Breast epithelium (tissue), 4 donors: ENCODE measurements at places on chromosomes 2 and 18.

- DNase-seq: no peak
Measured at GRCh38 chr2:175836361-175836760, 165.7 kb downstream of the LNPK start.

- DNase-seq: no peak
Measured at GRCh38 chr2:176814740-176815367, 397.7 kb upstream of the HNRNPA3 start.

DNA sequence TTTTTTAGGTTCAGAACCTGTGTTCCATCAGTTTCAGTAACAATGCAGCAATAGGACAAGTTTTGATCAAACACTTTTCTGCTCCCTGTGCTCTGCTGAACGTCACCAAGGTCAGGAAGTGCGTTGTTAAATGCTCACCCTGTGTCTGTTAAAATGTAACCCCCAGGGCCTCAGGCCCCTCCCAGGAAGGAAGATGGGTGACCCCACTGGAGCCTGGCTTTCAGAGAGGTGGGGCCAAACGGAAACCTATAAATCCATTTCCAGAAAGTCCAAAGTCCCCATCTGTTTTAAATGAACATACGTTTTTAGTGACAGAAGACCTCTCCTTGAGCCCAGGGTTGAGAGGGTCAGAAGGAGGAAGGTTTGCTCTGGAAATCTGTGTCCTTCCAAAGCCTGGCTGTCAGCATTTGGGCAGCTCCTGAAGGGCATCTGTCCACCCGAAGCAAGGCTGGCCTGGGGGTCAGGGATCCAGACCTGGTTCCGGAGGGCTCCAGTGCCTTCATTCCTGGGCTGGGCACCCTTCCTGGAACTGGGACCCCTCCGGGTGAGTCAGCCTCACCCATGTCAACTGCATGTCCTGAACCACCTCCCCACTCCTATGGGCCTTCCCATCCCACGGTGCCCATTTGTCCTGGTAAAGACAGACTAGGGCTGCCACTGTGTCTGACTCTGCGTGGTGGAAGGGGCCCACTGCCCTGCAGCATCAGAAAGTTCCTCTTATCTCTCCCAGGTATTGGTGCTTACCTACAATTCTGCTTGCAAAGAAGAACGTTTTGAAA lies 117.4 kb upstream of the COPS8 start:
- no peak for DNase-seq

- no peak for DNase-seq
Measured at GRCh38 chr2:13034861-13035260, 318.1 kb downstream of the TRIB2 start.

- DNase-seq: no peak
Measured at GRCh38 chr2:119821266-119821665, 61.5 kb downstream of the PTPN4 start.

GRCh38 chr2:43143756-43144155 lies 82.7 kb downstream of the ZFP36L2 start:
- DNase-seq: no peak

GRCh38 chr2:13102397-13103063 lies 385.8 kb downstream of the TRIB2 start:
- DNase-seq: no peak

GRCh38 chr2:159941729-159942128 lies 120.7 kb downstream of the PLA2R1 start:
- DNase-seq: no peak

DNA sequence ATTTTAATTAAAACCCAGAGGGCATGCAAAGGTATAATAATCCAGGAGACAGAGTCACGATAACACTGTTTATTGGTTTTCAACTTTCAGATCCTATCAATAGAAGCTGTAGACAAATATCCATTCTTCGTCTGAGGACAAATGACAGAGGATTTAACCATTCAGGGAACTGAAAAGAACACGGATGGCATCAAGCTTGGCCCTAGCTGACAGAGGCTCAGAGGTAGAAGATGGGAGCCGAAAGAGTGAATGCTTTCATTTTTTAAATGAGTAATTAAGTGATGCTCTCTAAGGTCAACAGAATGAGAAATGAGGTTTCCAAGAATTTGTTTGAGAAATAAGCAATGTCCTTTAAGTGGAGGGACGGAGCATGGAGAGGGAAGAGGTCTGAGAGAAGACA lies 62.1 kb downstream of the BCL2 start:
- DNase-seq: no peak

- no peak for DNase-seq
Measured at GRCh38 chr2:173239644-173240043, 115.0 kb upstream of the CDCA7 start.

- no peak for DNase-seq
Measured at GRCh38 chr2:70091816-70092215, 4.5 kb downstream of the PCBP1 start.

DNA sequence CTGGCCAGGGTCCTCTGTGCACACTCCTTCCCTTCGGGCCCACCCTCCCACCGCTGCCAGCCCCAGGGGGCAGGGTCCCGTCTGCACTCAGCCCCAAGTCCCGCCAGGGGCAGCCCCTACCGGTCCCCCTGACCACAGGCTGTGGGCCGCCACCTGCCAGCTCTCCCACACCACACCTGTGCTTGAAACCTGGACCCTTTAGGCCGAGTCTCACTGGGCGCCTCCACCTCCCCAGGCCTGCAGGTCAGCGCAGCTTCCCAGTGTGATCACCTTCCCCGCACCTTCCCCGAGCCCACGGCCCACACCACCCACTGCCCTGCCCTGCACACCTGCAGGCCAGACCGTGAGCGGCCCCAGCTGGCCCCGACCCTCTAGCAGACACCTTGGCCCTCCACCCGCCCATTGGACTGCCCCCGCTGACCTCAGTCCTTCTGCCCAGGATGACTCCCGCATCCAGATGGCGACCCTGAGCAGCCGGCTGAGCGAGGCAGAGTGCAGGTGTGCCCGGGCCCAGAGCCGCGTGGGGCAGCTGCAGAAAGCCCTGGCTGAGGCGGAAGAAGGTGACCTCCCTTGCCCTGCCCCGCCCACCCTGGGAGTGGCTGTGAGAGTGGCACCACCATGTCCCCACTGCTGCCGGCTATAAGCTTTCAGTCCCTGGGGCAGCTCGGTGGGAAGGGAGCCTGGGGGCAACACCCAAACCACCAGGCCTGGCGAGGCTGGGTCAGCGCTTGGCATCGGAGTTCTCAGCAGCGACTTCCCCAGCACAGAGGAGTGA lies 31.3 kb upstream of the SNED1 start:
- DNase-seq: no peak

GRCh38 chr2:100289020-100289419 lies 33.3 kb downstream of the LONRF2 start:
- DNase-seq: no peak

- no peak for DNase-seq
Measured at GRCh38 chr2:166090908-166091307, 36.9 kb downstream of the SCN1A start.

DNA sequence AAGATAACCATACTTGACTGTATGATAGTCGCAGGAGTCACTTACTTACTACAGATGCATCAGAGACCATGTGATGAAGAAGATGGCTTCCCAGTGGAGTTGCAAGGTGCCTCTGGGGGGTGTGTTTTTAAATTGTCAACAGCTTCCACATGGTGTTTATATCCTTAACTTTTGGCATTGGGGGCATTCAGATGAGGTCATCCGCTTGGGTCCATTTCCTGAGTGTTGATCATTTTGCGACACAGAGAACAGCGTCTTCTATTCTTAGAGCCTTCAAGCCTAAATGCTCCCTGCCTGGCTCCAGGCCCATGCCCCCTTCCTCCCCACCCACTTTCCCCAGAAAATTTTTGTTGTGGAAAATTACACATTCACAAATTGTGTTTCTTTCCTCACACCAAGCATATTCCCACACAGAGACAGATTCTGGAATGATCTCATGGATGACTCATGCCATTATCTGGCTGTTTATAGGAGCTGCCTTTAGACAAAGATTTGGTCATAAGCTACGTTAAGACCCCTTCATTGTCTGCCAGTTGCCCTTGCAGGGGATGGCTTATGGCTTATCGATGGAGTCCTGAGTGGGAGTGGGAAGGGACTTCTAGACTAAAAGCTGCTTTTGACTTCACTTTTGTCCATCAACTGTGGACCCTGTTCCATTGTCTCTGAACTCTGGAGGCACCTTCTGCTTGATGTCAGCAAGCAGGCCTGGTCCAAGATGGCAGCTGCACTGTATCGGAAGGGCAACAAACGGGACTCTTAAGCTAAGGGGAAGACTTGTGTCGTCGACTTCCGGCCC lies 91.8 kb downstream of the CABLES1 start:
- DNase-seq: no peak

- DNase-seq: no peak
Measured at GRCh38 chr2:181124497-181124896, 144.1 kb downstream of the UBE2E3 start.

DNA sequence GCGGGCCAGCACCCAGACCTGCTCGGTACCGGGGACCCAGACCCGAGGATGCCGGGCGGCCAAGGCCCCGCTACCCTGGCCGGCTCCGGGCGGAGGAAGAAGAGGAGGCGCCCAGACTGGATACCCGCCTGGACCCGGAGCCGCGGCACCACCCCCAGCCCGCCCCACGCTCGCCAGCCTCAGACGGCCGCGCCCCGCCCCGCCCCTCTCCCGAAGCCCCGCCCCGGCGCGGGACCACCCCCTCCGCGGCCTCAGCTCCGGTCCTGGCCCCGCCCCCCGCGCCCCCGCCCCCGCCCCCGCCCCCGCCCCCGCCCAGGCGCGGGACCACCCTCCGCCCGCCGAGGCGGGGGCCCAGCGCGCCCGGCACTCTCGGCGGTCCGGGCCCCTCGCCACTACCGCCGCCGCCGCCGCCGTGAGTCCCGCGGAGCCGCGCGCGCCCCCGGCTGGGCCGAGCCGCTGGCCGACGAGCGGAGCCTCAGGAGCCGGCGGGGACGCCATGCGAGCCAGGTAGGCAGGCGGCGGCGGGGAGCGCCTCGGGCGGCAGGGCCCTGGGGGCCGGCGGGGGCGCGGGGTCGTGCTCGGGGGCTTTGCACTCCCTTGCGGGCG lies at the start of gene SH3BP4:
SH3BP4 (plus strand) TSS at position 354 of the 606 bp plus-strand sequence. CDS start 82,986 bp downstream, outside the sequence.
- peak; percentile 73 for DNase-seq

GRCh38 chr18:6055711-6056110 lies 160.4 kb upstream of the TMEM200C start:
- DNase-seq: no peak

GRCh38 chr2:14903709-14904374 lies 271.3 kb downstream of the LRATD1 start:
- DNase-seq: no peak

DNA sequence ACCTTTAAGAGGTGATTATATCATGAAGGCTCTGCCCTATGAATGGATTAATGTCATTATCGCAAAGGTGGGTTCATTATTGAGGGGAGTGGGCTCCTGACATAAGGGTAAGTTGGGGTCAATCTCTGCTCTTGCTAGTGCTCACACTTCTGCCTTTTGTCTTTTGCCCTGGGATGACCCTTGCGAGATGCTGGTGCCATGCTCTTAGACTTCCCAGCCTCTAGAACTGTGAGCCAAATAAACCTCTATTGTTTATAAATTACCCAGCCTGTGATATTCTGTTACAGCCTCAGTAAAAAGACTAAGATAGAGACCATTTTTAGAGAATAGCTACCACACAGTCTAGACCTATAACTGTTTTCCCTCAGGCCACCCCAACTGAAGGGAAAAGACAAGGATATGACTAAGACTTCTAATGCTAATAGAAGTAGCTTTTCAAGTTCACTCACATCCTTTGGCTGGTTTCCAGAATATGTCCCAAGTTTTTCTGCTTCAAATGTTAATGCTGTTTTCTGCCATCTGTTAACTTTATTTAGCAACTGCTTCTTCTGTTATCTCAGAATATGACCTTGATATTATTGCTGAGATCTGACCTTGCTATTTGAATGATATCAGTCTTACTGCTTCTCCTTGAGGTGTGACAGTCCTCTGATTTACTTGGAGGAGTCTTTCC lies 65.1 kb upstream of the STAM2 start:
- no peak for DNase-seq

DNA sequence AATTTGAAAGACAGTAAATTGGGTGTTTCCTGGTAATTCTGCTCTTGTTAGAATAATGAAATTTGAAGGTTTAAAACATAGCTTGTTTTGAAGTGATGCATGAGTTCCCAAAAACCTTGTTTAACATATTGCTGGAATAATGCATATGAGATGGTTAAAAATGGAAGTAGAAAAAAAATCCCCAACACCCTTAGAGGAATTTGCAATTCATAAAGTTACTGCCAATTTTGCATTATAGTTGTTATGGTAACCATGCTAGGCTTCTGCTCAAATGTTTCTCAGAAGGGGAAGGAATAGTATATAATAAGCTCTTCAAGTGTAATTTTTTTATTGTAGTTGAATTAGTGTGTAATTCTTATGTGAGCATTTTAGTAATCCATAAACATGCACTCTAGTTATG lies 49.1 kb downstream of the FASTKD2 start:
- no peak for DNase-seq

DNA sequence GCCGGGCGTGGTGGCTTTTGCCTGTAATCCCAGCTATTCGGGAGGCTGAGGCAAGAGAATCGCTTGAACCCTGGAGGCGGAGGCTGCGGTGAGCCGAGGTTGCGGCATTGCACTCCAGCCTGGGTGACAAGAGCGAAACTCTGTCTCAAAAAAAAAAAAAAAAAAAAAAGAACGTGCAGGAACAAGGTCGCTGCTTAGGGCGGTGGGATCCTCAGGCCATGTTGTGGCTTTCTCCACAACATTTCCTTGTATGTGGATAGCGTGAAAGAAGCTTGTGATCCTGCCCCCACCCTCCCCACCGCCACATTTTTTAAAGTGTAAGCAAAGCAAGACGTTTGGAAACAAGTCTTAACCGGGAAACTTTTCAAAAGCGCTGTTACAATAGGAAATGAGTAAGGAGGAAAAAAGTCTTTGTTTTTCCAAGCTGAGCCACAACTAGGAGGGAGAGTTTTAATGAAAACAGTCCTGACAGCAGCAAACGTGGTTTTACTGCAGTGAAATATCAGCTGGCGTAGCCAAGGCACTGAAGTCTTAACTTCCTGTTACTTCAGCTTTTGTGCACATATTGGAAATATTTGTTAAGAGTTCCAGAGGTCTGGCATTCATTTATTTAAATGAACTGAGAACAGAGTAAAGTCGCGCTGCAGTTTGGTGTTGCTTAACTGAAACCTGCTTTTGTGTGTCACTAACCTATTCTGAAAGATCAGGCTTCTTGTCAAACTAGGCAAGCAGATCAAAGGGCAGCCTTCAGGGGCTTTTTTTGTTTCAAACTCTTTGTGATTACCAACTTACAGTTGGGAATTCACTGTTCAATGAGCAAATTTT lies 3.8 kb downstream of the TGIF1 start:
- DNase-seq: peak; percentile 87

DNA sequence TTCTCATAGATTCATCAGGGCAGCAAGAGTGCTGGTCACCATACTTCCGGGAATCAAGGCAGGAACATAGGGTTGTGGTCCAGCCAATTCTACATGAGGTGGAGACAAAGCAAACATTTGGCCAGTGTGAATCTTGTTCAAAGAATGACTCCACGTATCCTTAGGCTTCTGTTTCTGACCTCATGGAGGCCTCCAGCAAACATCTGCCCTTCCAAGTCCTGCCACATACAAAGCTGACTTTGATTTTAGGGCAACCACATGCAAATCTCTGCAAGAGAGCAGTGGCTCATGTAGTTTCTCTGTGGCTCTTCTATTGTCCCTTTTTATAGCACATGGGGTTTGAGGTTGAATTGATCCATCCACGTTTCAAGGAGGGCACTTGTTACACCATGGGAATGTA lies 132.1 kb upstream of the MMADHC start:
- DNase-seq: no peak

GRCh38 chr2:194696690-194697089 lies 960.3 kb upstream of the SLC39A10 start:
- DNase-seq: no peak
